AG08396 (cell line): ENCODE measurements at places on chromosomes 1 and 21.

GRCh38 chr1:25117233-25117823, 115.0 kb downstream of the SYF2 start:
- no peak for DNase-seq

DNA sequence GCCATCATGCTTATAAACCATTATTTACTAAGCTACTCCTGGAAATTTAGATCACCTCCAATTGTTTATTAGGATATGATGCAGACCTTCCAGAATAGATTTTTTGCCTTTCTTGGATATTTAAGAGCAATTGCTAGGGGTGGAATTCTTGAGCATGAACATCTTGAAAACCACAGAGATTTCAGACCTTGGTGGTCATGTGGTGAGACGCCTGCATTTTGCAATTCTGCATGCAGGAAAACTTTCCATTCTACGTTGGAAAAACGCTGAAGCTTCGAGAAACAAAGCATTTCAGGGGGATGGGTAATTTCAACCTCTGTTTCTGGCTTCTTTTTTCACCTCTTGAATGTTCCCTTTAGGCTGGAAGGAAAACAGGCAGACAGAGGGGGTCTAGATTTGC, 596.3 kb downstream of the KIF26B start:
- DNase-seq = no peak

DNA sequence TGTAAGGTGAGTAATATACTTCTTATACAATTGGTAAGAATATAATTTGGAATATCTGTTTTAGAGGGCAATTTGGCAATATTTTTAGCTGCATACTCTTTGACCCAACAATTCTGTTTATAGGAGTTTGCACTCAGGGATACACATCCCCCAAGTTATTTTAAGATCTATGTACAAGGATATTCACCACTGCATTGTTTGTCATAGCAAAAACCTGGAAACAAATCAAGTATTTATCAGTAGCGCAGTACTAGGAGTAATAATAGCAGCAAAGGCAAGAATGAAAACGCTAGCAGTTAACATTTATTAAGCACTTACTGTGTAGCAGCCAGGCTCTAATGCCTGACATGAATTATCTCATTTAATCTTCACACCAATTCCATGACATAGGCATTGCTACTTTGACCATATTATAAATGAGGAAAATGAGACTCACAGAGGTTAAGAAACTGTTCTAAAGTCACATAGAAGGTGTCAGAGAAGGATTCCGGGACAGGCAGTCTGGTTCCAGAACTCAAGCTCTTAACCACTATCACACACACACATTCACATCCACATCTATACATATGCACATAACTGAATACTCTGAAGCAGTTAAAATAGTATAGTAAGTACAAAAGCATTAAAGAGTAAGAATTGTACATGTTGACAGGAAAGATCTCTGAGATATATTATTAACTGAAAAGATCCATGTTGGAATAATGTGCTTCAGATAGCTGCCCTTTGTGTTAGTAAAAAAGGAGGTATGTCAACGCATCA, 30.6 kb downstream of the PHC2 start:
- no peak for DNase-seq

DNA sequence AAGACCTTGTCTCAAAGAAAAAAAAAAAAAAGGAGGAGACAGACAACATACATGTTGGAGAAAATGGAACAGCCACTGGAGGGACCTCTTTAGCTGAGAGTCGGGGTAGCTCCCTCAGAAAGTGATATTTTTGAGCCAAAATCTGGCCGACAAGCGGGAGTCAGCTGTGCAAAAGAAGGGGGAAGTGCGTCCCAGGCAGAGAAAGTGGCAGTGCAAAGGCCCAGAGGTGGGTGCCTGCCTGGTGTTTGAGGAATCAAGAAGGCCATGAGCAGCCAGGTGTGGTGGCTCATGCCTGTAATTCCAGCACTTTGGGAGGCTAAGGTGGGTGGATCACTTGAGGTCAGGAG, 6.1 kb upstream of the CROCC start:
- no peak for DNase-seq
